Fibroblast of the aortic adventitia (primary cell): ENCODE measurements at places on chromosomes 2 and 18. TPM values are rescaled to one million over a fixed set of nuclear protein-coding genes. Genes with fewer than 3 reads are reported as not detected.

Gene TSHZ1
- 5.2 and 7.9 TPM in 2 replicates for total RNA-seq

Gene GALR1
- total RNA-seq, result under 0.01 TPM in 1 of 2 replicates, not detected in the other

Gene ACADL
- total RNA-seq, result 0.63 and 4.5 TPM in 2 replicates

Gene PTPRN
- total RNA-seq, result 0.36 and 1.8 TPM in 2 replicates

Gene MERTK
- 0.65 and 2.4 TPM in 2 replicates for total RNA-seq

Gene LYPD6B
- 0.18 TPM in 1 of 2 replicates, not detected in the other for total RNA-seq

Gene CEBPZOS
- total RNA-seq, result 17.7 and 27.6 TPM in 2 replicates
